ENCODE measurements at places on chromosomes 16 and 17.
A peak's percentile ranks its signal among the peaks of the same experiment; 100 is the strongest.

- DNase-seq: no peak
Observed at GRCh38 chr16:81035975-81036750, 521 bp downstream of the ATMIN start.

DNA sequence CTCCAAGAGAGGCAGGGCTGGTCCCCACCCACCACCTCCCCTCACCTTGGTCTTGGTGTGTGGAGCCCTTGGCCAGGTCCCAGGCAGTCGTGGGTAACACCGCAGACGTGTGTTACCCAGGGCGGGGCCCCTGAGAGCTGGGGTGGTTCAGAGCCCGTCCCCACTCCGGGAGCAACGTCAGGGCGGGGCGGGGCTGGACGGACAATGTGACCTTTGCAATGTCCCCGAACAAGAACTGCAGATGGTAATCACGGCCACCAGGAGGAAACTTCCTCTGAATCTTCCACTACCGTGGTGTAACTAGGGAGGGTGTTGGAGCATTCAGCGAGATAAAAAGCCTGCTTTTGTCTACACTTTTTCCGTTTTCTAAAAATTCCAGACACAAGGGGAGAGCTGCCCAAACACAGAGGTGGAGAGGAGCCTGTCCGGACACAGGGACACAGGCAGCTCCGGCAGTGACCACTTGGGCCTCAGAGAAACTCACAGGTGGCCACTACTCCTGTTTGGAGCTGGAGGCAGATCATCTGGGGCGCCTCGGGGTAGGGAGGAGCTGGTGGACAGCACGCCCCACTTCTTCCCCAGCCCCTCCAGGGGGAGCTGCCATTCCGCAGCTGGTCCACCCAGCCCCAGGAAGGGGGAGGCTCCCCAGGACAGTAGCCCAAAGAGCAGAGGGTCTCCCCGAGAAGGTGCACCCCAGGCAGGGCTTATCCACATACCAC lies 14.2 kb upstream of the SLC38A10 start:
- no peak for DNase-seq

- DNase-seq: no peak
Observed at GRCh38 chr17:44209786-44210341, 9.6 kb downstream of the UBTF start.

DNA sequence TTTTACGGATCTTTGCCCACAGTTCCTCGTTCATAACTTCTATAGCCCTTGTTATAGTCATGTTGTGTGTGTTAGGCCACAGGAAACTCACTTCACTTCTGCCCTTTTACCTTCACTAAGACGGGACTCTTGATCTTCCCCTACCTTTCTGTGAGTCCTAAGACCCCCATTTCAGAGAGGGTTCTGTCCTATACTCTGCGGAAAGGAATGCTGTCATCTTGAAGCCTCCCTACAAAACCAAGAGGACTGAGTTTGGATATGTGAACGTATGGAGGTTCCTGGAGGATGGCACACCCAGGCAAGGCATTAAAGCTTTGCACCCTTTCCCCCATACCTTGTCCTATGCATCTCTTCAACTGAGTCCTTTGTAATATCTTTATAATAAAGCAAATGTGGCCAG lies 3.7 kb downstream of the UBB start:
- DNase-seq: no peak

- no peak for DNase-seq
Observed at GRCh38 chr16:87212026-87212425, 105.2 kb downstream of the C16orf95 start.

DNA sequence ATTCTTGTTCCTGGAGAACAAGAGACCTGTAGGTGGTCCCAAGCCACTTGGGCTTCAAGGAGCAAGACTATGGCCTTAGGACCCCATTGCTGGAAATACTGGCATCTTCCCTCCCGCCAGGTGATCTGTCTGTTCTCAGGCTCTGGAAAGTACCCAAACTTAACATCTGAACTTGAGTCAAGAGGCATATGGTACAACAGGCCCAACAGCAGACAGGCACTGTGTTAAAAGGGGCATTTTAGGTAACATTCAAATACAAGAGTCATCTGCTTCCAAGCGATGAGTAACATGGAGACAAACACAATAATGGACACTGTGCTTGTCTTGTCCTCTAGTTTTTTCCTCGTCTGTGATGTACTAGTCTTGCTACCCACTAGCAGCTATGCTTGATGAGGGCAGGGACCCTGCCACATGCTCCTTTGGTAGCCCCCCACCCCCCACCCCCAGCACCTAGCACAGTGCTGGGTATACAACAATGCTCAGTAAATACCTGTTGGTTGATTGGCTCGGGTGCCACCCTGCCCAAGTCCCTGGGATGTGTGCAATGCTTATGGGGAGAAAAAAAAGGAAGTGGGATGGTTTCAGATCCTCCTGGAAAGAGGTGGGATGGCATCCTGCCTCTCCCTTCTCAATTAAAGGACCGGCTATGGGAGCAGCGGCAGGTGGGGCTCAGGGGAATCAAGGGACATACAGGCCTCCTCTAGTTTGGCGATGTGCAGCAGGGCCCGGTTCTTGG lies 19.4 kb downstream of the CSF3 start:
- DNase-seq: no peak

- DNase-seq: no peak
Observed at GRCh38 chr17:66343531-66344078, 41.2 kb downstream of the PRKCA start.

DNA sequence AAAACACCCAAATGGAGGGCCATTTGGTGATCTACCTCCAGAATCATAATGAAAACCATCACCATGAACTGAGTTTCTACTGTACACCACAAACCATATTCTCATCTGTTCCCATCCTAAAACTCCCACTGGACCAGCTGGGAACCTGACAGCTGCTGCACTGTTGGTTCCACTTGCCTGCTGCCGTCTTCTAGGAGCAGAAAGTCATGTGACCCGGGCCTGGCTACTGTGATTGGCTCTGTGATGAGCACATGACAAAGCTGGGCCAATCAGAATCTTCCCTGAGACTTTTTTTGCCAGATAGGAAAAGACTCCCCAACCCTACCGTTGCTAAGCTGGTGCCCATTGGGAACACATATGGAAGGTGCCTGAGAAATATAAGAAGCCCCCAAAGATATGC lies 264.2 kb downstream of the MRTFB start:
- no peak for DNase-seq

DNA sequence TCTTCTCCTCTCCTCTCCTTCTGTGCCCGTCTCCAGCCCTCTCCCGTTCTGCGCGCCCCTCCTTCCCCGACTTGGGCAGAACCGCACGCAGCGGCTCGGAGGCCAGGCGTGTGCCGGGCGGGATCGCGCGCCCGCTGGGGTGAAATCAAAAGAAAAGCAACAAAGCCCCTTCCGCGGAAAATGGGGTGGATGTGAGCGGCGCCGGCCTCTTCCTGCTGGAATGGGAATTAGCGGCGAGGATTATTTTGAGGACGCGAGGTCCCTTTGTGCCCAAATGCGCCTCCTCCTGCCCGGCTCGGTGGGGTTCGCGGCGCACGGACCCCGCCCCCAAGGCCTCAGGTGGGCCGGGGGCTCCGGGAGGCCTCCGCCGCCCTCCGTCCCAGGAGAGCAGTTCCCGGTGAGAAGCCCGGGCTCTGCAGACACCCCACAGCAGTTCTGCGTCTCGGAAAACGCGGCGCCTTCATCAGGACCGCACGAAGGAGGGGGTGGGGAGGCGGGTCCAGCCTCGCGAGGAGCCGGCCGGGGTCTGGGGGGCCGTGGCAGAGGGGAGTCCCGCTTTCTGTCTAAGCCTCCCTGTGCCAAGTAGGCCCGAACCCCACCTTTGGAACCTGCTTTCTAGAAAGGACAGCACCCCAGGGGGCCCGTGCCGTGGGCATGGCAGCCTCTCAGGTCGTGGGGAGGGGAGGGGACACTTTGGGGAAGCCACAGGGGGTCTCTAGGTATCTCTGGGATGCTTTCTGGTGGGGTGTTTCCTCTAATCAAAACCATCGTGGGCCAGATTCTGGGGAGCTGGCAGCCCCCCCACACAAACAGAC lies 91.0 kb upstream of the CBX4 start:
- DNase-seq: no peak

DNA sequence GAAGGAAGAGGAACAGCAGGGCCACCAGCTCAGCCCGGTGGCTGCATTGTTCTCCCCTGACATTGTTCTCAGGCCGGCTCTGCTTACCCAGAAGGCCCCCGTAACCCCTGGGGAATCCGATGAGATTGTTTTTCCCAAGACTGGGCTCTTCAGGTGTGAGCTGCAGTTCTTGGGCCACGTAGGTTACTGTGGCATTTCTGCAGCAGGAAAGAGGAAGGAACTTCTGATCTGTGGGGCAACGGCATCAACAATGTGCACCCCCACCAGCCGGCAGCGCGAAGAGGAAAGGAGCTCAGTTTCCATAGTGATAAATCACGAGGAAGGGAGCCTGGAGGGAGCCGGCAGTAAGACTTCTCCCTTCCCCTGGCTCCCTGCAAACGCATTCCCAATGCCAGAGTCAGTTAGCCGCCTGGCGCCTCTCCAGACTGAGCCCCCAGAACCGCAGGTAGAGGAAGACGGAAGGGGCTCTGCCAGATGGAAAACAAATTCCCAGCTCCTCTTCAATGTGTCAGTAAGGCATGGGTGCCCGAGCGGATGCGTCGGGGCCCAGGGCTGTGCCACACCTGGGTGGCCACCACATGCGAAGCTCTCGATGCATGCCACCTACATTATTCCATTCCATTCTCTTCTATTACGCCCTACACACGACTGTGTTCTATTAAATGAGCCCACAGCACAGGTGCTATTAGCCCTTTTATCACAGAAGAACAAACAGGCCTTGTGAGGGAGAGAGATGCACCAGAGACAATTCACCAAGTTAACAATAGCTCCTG lies 21.5 kb upstream of the PECAM1 start:
- peak; percentile 36 for DNase-seq

DNA sequence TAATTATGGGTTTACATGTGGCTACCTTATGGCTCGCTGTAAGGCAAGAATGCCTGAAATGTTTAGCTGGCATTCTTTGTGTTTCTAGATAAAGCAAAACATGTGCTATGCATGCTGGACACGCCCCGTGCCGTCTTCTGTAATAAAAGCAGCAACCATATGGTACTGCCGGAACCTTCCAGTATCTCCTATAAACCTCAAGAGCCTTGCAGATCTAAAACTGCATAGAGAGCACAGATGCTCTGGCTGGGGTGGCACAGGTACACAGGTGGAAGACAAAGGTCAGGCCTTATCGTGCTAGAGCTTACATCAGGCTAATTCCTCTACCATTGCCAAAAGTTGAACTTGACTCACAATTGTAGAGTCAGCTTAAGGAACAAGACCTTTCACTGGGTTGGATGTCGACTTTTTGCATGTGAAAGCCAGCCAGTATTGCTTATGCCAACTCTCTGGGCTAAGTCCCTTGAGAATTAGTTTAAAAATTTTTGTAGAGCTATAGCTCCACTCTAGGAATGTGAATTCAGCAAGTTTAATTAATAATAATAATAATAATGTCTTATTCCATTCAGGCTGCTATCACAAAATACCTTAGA lies 187.4 kb upstream of the CACNG5 start:
- no peak for DNase-seq

GRCh38 chr17:37490638-37491614 lies 1.2 kb downstream of the DUSP14 start:
- no peak for DNase-seq

DNA sequence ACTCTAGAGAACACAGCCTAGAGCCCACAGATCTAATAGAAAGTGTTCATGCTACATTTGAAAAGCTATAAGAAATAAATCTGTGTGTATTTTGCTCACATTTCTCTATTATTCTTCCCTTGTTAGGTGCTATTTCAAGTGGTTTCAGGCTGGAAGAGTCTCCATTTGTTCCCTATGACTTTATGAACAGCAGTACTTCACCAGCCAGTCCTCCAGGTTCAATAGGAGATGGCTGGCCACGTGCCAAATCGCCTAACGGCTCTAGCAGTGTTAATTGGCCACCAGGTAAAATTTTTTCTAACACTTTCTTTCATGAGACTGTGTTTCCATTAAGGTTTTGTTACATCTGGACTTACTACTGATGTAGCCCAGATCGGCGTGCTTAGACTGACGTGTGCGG lies 30.7 kb upstream of the SLC5A11 start:
- DNase-seq: no peak

DNA sequence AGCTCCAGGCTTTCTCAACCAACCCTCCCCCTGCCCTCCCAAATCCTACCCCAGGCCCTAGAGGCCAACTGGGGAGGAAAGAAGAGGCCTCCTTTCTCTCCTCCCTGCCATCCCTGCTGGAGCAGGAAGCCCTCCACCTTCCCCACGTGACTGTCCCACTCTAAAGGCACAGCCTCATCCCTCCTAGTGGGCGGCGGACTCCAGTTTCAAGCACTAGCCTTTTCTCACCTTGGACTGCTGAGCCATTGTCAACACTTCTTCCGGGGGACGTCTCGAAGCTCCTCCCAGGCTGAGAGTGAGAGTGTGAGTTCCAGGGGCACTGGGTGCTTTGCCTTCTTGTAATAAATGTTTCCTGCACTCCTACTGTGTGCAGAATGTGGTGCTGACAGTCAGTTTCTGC lies 21.4 kb upstream of the IRX6 start:
- no peak for DNase-seq

DNA sequence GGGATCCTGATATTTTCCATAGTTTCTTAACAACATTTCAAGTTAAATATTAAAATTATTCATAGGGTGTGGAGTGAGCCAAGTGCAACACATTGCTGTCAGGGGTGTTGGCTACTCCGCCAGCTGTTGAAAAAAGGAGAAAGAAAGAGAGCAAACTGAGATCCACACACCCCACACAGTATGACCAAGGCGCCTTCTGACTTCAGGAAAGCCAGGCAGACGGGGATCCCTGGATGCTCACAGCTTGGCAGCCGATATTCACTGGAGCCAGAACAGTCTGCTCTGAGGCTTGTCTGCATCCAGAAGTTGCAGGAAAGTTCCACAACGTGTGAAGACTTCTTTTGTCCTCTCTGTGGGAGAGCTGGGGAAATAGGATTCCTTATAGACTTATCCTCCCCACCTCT lies 9.3 kb downstream of the CHD9NB start:
- DNase-seq: no peak

GRCh38 chr17:80737106-80738019 lies 192.7 kb downstream of the RPTOR start:
- DNase-seq: no peak

DNA sequence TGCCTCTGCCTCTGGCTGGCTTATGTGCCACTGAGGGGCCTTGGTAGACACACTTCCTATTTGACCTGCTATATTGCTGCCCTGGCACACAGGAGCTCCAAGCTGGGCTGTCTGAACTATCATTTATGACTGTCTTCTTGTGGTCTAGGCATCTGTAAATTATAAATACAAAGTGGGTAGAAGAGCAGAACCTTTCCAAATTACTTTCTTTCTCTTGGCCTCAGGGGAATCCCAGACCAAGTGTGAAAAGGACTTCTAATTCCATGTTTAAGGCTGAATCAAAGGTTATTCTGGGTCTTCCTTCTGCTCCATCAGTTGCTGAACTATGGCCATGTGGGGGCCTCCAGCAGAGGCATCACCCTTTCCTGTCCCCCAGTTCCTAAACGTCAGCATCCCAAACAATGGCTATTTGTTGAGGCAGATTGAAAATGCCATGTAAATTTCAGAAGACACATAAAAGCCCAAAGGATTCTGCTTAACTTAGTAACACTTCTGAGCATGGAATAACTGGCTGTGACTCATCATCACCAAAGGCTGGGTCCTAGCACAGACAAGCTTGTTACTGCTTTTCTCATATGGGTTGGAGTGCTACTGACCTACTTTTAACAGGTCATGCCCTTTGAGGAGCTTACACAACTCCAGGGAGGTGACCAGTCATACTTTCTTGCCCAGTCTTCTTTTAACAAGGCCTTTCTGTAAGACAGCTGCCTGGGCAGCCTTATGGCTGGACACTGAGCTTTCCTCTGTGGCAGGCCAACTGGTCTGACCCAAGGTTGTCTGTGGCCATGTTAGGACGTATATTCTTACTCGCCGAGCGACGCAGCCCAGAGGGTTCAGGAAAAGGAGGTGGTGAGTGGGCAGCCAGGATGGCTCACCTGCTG lies 154.8 kb downstream of the VPS53 start:
- no peak for DNase-seq

- no peak for DNase-seq
Observed at GRCh38 chr17:39175695-39176093, 9.7 kb upstream of the ARL5C start.

Data from NCI-H187 treated with DMSO at 0.1 percent for 48 hours (cell line).